ENCODE measurements at places on chromosomes 13 and 19. TPM values are rescaled to one million over a fixed set of nuclear protein-coding genes. Genes with fewer than 3 reads are reported as not detected.

- DNase-seq: no peak
- H3K27me3 ChIP-seq: no peaks in the 10 kb centered on the region
- peaks cover 28% of the 10 kb centered on the region for H3K4me1 ChIP-seq
- no peak overlapping the region for H3K27ac ChIP-seq
- no peak overlapping the region for H3K4me3 ChIP-seq
Observed at GRCh38 chr19:49573425-49573824, 6.9 kb downstream of the NOSIP start.

Gene MEDAG
- total RNA-seq: not detected

DNA sequence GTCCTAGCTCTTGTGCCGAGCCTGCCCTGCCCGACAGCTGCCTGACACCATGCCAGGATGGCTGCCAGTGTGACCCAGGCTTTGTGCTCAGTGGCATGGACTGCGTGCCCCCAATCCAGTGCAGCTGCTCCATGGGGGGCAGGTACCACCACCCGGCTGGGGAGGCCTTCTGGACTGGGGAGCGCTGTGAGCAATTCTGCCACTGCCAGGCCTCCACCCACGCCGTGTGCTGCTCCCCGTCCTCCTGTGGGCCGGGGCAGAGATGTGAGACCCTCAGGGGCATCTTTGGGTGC is 9.4 kb upstream of the FXYD3 start:
- no peak for DNase-seq
- H3K27ac ChIP-seq: peak overlapping the region; percentile 43
- H3K27me3 ChIP-seq: no peaks in the 10 kb centered on the region

Gene ZNF30
- total RNA-seq: 5.6 TPM

GRCh38 chr19:44745341-44745831 is 3.1 kb upstream of the BCL3 start:
- no peak overlapping the region for H3K27ac ChIP-seq
- no peak overlapping the region for H3K4me3 ChIP-seq
- no peak for DNase-seq
- peaks cover 28% of the 10 kb centered on the region for H3K4me1 ChIP-seq
- H3K36me3 ChIP-seq: peaks cover 10% of the 10 kb centered on the region
- H3K27me3 ChIP-seq: no peaks in the 10 kb centered on the region

Gene SULT2A1
- total RNA-seq: not detected

Gene TEX29
- total RNA-seq: 0.46 TPM

DNA sequence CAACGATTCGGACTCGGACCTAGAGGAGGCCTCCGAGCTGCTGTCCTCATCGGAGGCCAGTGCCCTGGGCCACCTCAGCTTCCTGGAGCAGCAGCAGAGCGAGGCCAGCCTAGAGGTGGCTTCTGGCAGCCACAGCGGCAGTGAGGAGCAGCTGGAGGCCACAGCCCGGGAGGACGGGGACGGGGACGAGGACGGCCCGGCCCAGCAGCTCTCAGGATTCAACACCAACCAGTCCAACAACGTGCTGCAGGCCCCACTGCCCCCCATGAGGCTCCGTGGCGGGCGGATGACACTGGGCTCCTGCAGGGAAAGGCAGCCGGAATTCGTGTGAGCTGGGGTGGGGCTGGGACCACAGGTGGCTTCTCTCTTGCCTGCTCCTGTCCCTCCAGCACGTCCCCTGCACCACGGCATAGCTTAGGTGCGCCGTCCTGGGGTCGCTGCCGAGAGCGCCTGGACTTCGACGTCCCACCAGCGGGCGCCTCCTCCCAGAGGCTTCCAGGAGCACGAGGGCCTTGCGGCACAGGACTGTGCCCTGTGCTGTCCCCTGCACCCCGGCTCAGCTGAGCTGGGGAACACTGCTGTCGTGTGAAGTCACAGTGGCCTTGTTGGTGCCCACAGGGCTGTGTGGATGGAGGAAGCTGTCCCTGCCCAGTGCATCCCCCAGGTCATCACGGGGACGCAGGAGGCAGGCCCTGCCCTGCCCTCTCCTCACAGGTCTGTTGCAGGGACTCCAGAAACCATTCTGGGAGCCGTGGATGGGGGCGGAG is 9.3 kb downstream of the POLR2E start:
- H3K4me3 ChIP-seq: no peak overlapping the region
- peaks cover 40% of the 10 kb centered on the region for H3K4me1 ChIP-seq
- DNase-seq: no peak
- peak overlapping the region; percentile 58 for H3K27ac ChIP-seq

GRCh38 chr13:73865027-73865426 is 269.2 kb downstream of the KLF12 start:
- peaks cover 4% of the 10 kb centered on the region for H3K36me3 ChIP-seq
- no peak for DNase-seq
- no peak overlapping the region for H3K27ac ChIP-seq

GRCh38 chr13:110845520-110845919 is 69.3 kb downstream of the ANKRD10 start:
- H3K4me3 ChIP-seq: no peak overlapping the region
- H3K36me3 ChIP-seq: peaks cover 6% of the 10 kb centered on the region
- peaks cover 17% of the 10 kb centered on the region for H3K27me3 ChIP-seq
- H3K4me1 ChIP-seq: peaks cover 2% of the 10 kb centered on the region
- DNase-seq: no peak

- H3K27me3 ChIP-seq: no peaks in the 10 kb centered on the region
- peaks cover 78% of the 10 kb centered on the region for H3K36me3 ChIP-seq
- no peak for DNase-seq
- H3K4me3 ChIP-seq: no peak overlapping the region
- no peak overlapping the region for H3K27ac ChIP-seq
- no peaks in the 10 kb centered on the region for H3K4me1 ChIP-seq
Observed at GRCh38 chr19:57641715-57642234, 8.8 kb downstream of the ZNF211 start.

DNA sequence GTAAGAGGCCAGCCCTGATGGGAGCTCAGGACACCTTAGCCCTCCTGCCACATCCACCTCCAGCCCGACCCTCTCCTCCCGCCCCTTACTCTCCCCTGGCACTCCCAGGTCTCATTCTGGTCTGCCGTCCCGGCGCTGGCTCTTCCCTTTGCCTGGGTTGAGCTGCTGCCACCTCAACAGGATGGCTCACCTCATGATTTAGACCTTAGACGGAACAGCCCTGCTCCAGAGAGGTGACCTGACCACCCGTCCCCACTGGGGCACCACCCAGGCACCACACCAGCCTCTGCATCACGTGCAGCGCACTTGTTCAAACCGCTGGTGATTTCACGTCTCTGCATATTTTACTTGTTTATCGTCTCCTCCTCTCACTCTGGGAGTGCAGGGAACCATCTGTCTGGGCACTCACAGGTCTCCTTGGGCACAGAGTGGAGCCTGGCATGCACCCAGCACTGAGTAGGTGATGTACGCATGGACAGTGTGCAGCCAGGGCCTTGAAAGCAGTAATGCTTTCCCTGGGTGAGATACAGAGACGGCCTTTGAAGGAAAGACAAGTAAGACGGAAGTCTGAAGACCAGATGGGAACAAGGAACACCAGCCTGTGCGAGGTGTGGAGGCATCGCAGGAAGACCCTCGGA is 183.1 kb downstream of the KATNAL1 start:
- no peaks in the 10 kb centered on the region for H3K27me3 ChIP-seq
- DNase-seq: no peak
- H3K36me3 ChIP-seq: no peaks in the 10 kb centered on the region
- peaks cover 28% of the 10 kb centered on the region for H3K4me1 ChIP-seq
- H3K4me3 ChIP-seq: no peak overlapping the region

All from activated naive CD8-positive, alpha-beta T cell treated with anti-CD3 and anti-CD28 coated beads for 36 hours (primary cell).